Tongue (tissue), 3 donors: ENCODE measurements at places on chromosomes 7 and 10.
A peak's percentile ranks its signal among the peaks of the same experiment; 100 is the strongest.

GRCh38 chr10:59234816-59235429, 58.5 kb downstream of the PHYHIPL start:
- peak; percentile 56 for DNase-seq

GRCh38 chr7:7596176-7596575, 29.5 kb downstream of the MIOS start:
- no peak for DNase-seq

DNA sequence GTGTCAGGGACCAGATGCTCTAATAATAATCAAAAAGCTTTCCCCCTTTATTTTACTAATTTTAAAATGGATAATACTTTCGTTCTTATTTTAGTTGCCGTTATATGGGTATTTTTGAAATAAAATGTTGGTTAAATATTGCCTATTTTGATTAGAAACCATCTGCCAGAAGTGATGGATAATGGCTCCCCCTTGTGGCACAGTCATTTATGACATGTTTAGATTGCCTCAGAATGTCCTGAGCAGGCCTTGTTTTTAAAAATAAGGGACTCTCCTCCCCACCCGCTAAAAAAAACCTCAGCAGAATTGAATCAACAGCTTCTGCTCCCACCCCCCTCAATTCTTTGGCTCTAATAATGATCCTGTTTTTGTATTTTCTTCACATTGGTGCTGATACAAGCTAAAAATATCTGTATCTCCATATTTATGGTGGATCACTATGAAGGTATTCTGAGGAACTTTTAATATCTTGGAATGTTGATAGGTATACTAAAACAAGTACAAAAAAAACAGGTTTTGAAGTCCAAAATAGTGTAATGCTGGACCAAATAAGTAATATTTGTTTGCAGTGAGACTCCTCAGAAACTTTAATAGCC, 38.8 kb downstream of the TMEM60 start:
- peak; percentile 89 for DNase-seq

GRCh38 chr10:86285136-86285790, 81.3 kb downstream of the GRID1 start:
- DNase-seq: no peak

DNA sequence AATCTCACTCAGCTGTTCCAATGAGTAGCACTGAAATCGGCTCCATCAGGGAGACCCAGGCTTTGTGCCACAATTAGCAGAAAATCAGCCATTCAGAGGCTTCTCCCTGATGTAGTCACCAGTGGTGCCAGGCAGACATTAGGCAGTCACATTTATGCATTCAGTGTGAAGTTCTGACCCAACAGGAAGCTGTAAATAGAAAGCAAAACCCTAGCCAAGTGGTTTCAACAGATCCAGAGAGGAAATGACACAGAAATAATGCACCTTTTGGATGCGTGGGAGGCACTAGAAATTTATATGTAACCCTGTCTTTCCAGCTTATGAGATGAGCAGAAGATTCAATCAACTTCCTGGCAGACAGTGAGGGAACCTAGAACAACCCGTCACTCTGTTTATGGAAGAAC, 186.4 kb downstream of the PDE1C start:
- peak; percentile 34 for DNase-seq

GRCh38 chr10:3251172-3251571, 78.6 kb upstream of the PITRM1 start:
- DNase-seq: no peak

- DNase-seq: no peak
Observed at GRCh38 chr10:86786368-86786767, 29.9 kb downstream of the BMPR1A start.

GRCh38 chr10:10293041-10293440, 724.6 kb upstream of the CELF2 start:
- peak; percentile 10 for DNase-seq

DNA sequence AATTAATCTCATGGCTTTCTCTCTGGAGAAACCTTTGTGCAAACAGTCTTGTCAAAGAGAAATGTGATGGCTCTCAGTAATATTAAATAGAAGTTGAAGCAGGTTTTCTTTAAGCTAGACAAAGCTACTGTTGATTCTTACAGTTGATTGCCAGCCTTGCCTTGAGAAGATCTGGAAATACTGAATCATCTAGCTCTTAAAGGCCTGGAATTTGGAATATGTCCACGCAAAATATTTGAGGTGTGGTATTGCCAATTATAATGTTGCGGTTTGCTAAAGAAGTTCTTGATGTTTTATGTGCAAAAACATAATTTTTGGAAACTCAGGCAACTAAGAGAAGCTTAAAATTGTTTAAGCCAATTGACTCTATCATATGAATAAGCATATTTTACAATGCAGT, 371.9 kb downstream of the PHF14 start:
- no peak for DNase-seq

GRCh38 chr7:4814433-4814832, 39.0 kb downstream of the AP5Z1 start:
- no peak for DNase-seq

GRCh38 chr10:96235326-96236089, 35.9 kb downstream of the BLNK start:
- DNase-seq: no peak

GRCh38 chr7:154767142-154767541, 235.8 kb downstream of the PAXIP1 start:
- DNase-seq: no peak

DNA sequence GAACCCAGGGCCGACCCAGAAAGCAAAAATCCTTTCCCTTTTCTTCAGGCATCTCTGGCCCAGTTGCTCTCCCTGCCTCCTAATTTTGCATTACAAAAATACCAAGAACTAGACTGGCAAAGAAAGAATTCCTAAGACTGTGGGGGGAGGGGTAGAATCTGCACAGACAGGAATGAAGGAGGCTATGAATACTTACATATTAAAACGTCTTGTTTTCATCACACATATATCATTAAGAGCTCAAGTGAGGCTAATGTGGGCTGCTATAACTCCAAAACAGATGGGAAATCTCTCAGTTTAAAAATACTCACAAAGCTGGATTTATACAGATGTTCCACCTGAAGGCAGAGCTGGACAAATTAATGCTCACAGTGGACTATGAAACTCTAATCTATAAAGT, 29.2 kb upstream of the MKX start:
- DNase-seq: no peak

GRCh38 chr10:75261813-75262705, 26.3 kb upstream of the COMTD1 start:
- DNase-seq: peak; percentile 56

- peak; percentile 77 for DNase-seq
Observed at GRCh38 chr10:111598433-111599059, 521.7 kb downstream of the ADRA2A start.

- DNase-seq: peak; percentile 44
Observed at GRCh38 chr10:31129271-31129670, 97.6 kb upstream of the ZNF438 start.

- no peak for DNase-seq
Observed at GRCh38 chr7:141466151-141466904, 84.9 kb upstream of the AGK start.
